NCI-H510A treated with DMSO at 0.1 percent for 48 hours (cell line): ENCODE measurements at places on chromosomes 7 and 10.

DNA sequence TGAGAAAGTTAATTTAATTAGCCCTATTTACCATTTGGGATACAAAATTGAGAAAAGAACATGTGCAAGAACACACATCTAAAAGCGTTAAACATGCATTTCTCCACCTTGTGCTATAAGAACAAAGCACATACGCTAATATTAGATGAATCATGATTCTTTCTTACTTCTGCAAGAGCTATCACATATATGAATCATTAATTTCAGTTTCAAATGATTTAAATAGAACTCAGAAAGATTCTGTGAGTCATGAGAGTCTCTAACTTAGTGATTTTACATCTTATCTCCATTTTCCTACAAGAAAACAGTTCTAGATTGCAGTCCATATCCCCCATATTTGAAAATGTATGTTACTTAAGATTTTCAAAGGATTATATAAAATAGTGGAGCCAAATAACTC, 173.9 kb downstream of the RNLS start:
- no peak for DNase-seq

GRCh38 chr10:125768219-125768855, 7.3 kb downstream of the MMP21 start:
- no peak for DNase-seq

GRCh38 chr10:10295537-10295936, 722.1 kb upstream of the CELF2 start:
- no peak for DNase-seq

DNA sequence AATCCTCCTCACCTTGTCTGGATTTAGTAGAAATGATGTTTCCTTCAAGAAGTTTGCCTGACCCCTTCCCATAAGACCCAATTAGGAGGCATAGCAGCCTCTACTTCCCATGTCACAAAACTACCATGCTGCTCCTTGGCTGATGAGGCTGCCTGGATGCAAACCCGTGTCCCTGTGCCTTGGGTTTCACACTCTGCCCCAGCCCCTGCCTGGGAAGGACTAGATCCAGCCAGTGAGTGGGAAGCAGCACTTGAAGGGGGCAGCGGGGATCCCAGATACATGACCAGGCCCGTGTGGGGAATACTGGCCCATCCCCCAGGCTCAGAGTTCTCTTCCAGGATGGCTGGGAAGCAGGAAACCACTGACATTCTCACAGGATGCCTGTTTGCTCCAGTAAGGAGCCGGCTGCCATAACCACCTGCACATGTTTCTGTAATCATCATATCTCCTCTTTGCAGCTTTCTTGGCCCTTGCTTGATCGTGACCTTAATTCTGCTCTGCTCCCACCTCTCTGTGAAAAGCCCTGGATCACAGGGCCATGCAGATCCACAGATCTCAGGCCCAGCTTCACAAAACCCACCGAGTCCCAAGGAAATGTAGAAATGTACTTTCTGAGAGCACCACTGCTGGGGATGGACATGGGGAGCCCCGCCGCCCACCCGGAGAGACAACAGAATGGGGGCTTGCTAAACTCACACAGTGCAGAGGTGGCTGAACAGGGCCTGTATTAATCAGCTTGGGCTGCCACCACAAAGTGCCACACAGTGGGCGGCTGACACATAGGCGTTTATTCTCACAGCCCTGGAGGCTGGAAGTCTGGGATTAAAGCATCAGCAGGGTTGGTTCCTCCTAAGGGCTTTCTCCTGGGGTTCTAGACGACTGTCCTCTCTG, 287.8 kb upstream of the IGFBP3 start:
- no peak for DNase-seq

GRCh38 chr10:92573091-92573797, 649 bp downstream of the IDE start:
- peak; percentile 45 for DNase-seq

- no peak for DNase-seq
These were observed 116.8 kb upstream of the SH2B2 start for GRCh38 chr7:102169651-102170392.

DNA sequence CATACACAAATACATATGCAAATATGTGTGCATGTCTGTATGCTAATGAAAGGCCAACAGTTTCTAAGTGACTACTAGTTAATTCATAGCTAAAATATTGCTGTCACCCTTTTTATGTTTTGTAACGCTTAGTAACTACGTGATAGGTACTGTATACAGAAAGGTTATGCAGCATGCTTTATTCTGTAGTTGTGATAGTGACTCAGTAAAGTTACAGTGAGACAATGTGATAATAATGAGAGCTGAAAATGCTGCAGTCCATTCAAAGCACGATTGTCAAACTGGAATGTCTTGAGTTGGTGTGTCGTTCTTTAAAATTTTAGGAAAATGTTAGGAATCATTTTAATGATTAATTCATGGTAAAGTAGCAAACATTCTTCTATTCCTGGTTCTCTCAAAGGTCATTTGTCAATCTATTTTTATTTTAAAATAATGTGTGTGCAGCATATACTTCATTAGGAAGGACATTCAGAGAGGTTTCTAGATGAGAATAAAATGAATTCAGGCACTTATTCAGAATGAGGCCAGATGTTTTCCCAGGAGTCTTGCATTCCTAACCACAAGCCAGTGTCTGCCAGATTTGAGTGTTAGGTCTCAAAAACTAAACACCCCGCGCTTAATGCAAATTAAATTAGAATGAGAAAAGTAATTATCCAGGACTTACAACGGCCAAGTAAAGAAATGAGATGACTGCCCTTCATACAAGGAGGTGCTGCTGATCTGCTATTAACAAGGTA, 408.8 kb upstream of the FZD8 start:
- DNase-seq, result no peak

- no peak for DNase-seq
These were observed 26.8 kb upstream of the AQP1 start for GRCh38 chr7:30884881-30885280.

DNA sequence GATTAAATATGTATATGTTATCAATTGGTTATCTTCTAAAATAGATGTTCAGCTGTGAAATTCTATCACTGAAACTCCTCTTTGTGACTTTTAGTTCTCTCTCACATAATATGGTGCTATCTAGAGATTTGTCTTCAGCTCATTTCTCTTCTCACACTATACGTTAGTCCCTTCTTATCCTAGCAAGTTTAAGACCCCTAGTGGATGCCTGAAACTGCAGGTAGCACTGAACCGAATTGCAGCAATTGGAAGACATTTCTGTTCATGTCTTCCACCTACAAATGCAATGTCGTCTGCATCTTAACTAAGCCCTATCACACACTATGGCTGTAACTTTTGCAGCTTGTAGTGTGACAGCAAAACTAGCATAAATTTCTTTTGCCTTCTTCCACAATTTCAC, 442.7 kb upstream of the POM121L12 start:
- DNase-seq, result no peak

DNA sequence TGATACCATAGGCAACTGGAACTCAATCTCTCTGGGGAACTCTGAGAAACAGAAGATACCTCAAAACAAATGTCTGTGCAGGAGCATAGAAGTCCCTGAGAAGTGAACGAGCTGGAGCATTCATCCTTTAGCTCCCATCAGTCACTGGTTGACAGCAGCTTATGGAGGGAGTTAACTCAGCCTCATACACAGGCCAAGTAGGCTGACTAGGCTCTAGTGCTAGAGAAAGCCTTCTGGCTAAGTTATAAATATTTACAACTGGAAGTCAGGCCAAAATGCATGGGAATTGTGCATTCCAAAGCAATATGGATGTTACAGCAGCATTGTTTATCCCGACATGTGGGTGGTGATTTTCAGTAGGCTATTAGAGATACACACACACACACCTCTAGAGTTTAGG, 66.5 kb downstream of the ANK3 start:
- no peak for DNase-seq

DNA sequence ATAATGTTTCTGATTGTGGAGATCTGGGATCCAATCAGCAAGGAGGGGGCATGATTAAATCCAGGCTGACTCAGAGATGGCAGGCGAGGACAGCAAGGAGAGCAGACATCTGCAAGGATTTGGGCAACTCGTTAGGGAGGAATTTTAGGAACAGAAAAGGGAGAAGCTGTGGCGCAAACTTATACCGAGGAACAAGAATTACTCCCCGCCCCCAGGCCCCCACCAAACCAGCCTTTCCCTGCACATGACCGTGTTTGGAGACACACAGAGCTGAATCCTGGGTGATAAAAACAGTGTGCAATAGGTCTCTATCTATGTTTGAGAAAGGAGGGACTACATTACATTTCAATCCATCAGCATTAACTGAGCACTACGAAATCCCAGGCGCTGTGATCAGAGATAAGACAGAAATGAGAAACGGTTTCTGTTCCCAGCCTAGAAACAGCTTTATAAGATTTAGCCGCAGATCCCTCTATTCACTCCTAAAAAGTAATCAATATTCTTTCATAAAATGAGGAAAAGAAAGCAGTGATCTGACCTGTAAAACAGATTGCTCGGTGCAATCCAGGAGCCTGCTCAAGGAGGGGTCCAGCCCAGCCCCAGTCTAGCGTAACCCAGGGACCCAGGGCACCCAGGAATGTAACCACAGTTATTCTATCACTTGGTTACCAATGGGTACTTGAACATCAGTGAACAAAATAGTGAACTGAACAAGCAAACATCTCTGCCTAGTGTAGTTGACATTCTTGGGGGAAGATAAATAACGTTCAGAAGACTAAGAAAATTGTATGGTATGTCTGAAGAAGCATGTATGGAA, 37.2 kb upstream of the RAPGEF5 start:
- peak; percentile 25 for DNase-seq

GRCh38 chr10:24256619-24257107, 47.7 kb downstream of the KIAA1217 start:
- DNase-seq, result no peak

GRCh38 chr10:9895981-9896380, 1121.7 kb upstream of the CELF2 start:
- DNase-seq, result no peak

GRCh38 chr7:115851291-115851690, 179.3 kb downstream of the TFEC start:
- DNase-seq, result peak; percentile 37

DNA sequence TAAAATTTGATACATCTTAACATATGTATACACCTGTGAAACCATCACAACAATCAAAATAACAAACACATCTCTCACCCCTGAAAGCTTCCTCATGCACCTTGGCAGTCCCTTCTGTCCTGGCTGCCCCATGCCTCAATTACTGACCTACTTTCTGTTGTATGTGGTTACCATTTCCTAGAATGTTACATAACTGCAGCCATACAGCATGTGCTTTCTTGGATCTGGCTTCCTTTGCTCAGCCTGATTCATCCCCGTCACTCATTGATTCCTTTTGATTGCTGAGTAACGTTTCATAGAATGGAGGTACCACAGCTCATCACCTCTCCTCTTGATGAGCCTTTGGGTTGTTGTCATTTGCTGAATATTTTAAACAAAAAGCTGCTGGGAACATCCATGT, 165.3 kb downstream of the CELF2 start:
- no peak for DNase-seq

DNA sequence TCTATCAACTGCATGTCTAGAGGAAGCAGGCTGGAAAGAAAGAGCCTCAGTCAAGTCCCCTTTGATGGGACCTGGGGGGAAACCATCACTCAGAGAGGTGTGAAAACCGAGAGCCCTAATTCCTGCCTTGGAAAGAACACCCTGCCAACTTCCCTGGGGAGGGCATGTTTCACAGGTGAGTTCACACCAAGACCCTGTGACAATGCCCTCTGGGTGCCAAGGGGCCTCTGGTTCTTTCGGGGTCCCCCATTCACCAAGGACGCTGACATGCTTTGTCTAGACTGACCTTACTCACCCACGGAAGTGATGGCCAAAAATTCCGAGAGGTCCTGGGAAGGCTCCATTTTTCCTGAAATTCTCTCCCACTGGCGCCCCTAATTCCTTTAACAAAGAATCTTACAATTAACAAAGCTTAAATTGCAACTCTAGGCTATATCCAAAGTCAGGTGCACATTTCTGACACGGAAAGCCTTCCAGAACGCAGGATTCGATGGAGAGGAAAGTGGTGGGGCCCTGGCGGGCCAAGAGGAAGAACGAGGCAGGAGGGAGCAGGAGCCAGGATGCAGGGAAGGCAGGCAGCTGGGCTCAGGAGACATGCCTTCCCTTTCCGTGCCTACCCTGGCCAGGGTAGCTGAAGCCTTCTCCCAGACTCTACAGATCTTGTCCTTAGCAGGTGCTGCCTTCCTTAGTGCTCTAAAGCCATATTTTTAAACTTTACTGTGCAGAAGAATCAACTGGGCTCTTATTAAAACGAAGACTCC, 23.7 kb downstream of the VSTM4 start:
- DNase-seq, result no peak

GRCh38 chr10:112951359-112952281, 1.6 kb downstream of the TCF7L2 start:
- peak; percentile 38 for DNase-seq

- DNase-seq, result no peak
These were observed 125.3 kb upstream of the STARD3NL start for GRCh38 chr7:38052786-38053185.

DNA sequence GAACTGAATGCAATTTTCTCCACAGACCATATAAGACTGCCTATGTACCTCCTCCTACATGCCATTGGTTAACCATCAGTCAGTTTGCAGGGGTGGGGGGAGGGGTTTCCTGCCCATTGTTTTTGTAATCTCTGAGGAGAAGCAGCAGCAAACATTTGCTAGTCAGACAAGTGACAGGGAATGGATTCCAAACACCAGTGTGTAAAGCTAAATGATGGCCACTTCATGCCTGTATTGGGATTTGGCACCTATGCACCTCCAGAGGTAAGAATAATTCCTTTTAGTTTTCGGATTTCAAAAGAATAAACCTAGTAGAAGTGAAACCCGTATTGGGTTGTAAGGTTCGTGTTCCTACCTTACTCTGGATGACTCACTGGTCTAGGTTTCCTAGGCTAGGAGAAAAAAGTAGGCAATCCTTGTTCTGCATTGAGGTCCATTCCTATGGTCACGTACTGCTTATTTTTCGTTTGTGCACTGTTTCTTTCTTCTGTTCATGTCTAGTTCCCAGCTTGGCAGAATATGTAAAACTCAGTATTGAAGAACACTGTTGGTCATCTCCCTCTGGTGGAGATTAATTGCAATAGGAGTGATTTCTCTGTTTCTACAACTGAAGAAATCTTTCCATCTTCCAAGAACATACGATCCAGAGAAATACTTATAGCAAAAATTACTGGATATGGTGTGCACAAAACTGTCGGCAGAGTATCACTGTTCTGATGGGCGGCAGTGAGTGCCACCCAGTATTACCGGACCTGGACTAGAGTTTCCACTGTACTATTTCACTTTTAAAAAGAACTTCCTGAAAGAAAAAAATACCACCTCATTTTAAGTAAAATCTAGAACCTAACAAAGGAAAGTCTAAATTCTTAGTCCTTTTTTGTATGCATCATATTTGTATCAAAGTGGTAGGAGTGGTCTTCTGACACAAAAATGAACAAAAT, at the start of gene AKR1C3:
TSS of gene AKR1C3 (plus strand) at position 150 of the 941 bp plus-strand sequence. CDS start at position 181, 31 bp downstream.
- peak; percentile 3 for DNase-seq

- no peak for DNase-seq
These were observed 65.2 kb downstream of the HYCC1 start for GRCh38 chr7:22948770-22949169.

DNA sequence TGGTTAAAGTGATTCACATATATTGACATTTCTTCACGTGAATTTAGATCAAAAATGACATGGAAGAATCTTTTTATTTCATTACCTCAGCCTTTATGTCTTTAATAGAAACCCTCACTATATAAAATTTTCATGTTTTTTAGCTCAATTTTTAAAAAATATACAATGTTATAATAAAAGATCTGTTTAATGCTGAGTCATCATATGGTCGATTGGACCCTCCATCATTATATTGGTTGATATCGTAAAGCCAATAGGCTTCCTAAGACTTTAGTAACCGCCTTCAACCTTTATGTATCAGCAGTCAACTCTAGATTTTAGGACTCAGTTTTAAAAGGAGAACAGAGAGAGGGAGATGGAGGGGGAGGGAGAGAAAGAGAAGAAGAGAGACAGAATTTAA, 162.3 kb upstream of the FERD3L start:
- no peak for DNase-seq

GRCh38 chr10:101286248-101287046, 57.2 kb upstream of the LBX1 start:
- DNase-seq, result peak; percentile 15
